ENCODE measurements at places on chromosomes 1 and 21. TPM values are rescaled to one million over a fixed set of nuclear protein-coding genes. Genes with fewer than 3 reads are reported as not detected.

GRCh38 chr1:225744745-225745144 is 32.9 kb upstream of the SRP9 start:
- no peak overlapping the region for H3K27ac ChIP-seq
- no peak overlapping the region for H3K4me3 ChIP-seq
- DNase-seq = no peak
- 0 out of 2 replicates have a peak, but pooled peaks cover under 1% of the 10 kb centered on the region for H3K4me1 ChIP-seq
- H3K27me3 ChIP-seq = no peaks in the 10 kb centered on the region

GRCh38 chr1:77430966-77431690 is 149.3 kb downstream of the AK5 start:
- no peak overlapping the region for H3K27ac ChIP-seq
- DNase-seq = no peak
- peaks cover 6% of the 10 kb centered on the region for H3K4me1 ChIP-seq
- no peaks in the 10 kb centered on the region for H3K27me3 ChIP-seq

- peak; percentile 59 for DNase-seq
- no peaks in the 10 kb centered on the region for H3K27me3 ChIP-seq
- H3K27ac ChIP-seq = no peak overlapping the region
- peaks cover 52% of the 10 kb centered on the region for H3K4me1 ChIP-seq
- H3K36me3 ChIP-seq = no peaks in the 10 kb centered on the region
- no peak overlapping the region for H3K4me3 ChIP-seq
These were observed 39.0 kb downstream of the FOXO6 start for GRCh38 chr1:41400225-41400624.

GRCh38 chr1:156162430-156163037 is 9.1 kb downstream of the SEMA4A start:
- H3K27me3 ChIP-seq = no peaks in the 10 kb centered on the region
- no peak overlapping the region for H3K4me3 ChIP-seq
- peaks cover 10% of the 10 kb centered on the region for H3K4me1 ChIP-seq
- no peak overlapping the region for H3K27ac ChIP-seq
- no peaks in the 10 kb centered on the region for H3K36me3 ChIP-seq

DNA sequence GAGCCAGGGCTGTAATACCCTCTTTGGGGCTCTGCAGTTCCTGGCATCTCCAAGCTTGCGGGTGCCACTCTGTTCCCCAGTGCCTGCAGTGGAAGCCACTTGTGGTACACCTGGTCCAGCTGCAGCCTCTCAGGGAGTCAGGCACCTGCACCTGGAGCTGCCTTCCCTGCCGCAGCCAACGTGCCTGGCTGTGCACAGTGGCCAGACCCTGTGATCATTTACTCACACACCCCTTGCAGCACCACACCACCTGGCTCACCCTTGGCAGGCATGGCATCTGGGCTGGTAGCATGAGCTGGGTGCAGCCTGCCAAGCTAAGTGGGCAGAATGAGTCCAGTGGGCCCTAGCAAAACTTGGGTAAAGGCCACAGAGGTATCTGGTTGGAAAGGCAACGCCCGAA is 51.1 kb upstream of the NTPCR start:
- no peaks in the 10 kb centered on the region for H3K4me1 ChIP-seq
- H3K27me3 ChIP-seq = no peaks in the 10 kb centered on the region
- H3K4me3 ChIP-seq = no peak overlapping the region
- H3K36me3 ChIP-seq = no peaks in the 10 kb centered on the region
- H3K27ac ChIP-seq = no peak overlapping the region

LCE6A gene
- not detected for total RNA-seq

MFAP2 gene
- 24.1 TPM for total RNA-seq

GRCh38 chr1:8004803-8005573 is 21.1 kb downstream of the ERRFI1 start:
- H3K27me3 ChIP-seq = no peaks in the 10 kb centered on the region
- H3K4me3 ChIP-seq = no peak overlapping the region
- peak overlapping the region; percentile 5 for H3K27ac ChIP-seq
- H3K4me1 ChIP-seq = peaks cover 16% of the 10 kb centered on the region
- peaks cover 21% of the 10 kb centered on the region for H3K36me3 ChIP-seq
- DNase-seq = peak; percentile 65

LRRC3 gene
- not detected for total RNA-seq

DNA sequence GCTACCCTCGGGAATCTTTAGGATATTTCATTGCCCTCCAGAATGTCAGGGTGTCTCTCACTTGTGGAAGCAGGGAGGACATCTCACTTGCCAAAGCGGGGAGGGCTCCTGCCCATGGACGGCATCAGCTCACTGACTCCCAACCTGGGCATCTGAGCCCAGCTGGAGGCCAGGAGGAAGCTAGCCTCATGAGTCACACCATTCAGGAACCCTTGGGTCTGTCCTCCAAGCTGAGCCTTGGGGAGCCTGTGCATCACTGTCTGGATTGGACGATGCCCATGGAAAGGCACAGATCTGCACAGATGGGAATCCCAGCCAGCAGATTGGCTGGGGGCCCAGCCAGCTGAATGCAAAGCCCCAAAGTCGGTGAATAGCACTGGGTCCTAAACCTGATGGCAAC is 25.2 kb downstream of the WNT3A start:
- H3K27me3 ChIP-seq = no peaks in the 10 kb centered on the region
- H3K4me1 ChIP-seq = no peaks in the 10 kb centered on the region
- no peak overlapping the region for H3K4me3 ChIP-seq
- no peak overlapping the region for H3K27ac ChIP-seq
- no peaks in the 10 kb centered on the region for H3K36me3 ChIP-seq

DNA sequence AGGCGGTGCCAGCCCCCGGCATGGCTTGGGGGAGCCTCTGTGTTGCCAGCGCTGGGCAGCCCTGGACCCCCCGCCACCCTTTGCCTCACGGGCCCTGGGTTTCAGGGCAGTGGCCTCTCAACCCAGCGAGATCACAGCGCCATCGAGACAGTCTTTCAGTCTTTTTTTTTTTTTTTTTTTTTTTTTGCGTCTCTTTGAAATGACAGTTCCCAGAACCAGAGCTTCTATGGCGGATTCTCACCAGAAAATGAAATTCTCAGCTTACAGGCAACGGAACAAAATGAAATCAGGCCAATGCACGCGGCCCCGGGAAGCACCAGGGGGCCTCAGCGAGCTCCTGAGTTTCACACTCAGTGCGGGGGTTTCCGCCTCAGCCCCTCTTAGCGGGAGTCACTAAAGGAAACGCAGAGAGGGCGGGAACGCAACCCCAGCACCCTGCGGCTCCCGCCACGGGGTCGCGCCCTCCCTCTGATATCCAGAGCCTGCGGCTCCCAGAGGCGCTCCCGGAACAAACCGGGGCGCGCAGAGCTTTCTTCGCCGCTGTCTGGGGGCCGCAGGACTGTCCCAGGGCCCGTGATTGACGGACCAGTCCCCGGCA is 8.0 kb upstream of the COL6A1 start:
- no peaks in the 10 kb centered on the region for H3K36me3 ChIP-seq
- peak overlapping the region; percentile 56 for H3K4me3 ChIP-seq
- peaks cover 28% of the 10 kb centered on the region for H3K4me1 ChIP-seq
- no peaks in the 10 kb centered on the region for H3K27me3 ChIP-seq

PODN gene
- 0.41 TPM for total RNA-seq

- peaks cover 44% of the 10 kb centered on the region for H3K4me1 ChIP-seq
- H3K4me3 ChIP-seq = no peak overlapping the region
- DNase-seq = no peak
- no peak overlapping the region for H3K27ac ChIP-seq
These were observed 8.8 kb downstream of the TMCC2 start for GRCh38 chr1:205236526-205236925.

DNA sequence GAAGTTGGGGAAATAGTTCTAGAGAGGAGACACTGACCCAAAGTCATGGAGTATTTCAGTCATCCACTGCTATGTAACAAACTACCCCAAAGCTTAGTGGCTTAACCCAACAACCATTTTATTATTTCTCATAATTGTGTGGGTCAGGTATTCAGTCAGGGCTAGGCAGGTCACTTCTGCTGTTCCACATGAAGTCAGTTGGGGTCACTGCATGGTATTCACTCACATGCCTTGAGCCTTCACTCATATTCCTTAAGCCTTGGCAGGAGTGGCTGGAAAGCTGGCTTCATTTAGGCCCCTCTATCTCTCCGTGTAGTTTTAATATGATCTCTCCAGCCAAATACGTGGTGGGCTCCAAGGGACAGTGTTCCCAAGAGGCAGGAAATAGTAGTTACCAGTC is 17.5 kb upstream of the RNF11 start:
- H3K4me1 ChIP-seq = 0 out of 2 replicates have a peak, but pooled peaks cover 3% of the 10 kb centered on the region
- H3K4me3 ChIP-seq = no peak overlapping the region
- H3K27ac ChIP-seq = no peak overlapping the region
- no peaks in the 10 kb centered on the region for H3K36me3 ChIP-seq

GRCh38 chr1:236027104-236027503 is 37.8 kb downstream of the NID1 start:
- no peaks in the 10 kb centered on the region for H3K27me3 ChIP-seq
- H3K36me3 ChIP-seq = no peaks in the 10 kb centered on the region
- H3K27ac ChIP-seq = no peak overlapping the region
- H3K4me1 ChIP-seq = peaks cover 19% of the 10 kb centered on the region

- H3K27ac ChIP-seq = no peak overlapping the region
- no peaks in the 10 kb centered on the region for H3K27me3 ChIP-seq
- DNase-seq = no peak
- H3K36me3 ChIP-seq = no peaks in the 10 kb centered on the region
- no peaks in the 10 kb centered on the region for H3K4me1 ChIP-seq
These were observed 204.4 kb upstream of the ADGRL2 start for GRCh38 chr1:81596341-81596740.

MSH4 gene
- 0.05 TPM for total RNA-seq

GCSAML gene
- total RNA-seq = not detected

MYOG gene
- total RNA-seq = 538 TPM

- H3K36me3 ChIP-seq = no peaks in the 10 kb centered on the region
- H3K4me3 ChIP-seq = no peak overlapping the region
- H3K4me1 ChIP-seq = peaks cover 25% of the 10 kb centered on the region
- H3K27me3 ChIP-seq = no peaks in the 10 kb centered on the region
- H3K27ac ChIP-seq = no peak overlapping the region
These were observed 22.9 kb upstream of the EPS8L3 start for GRCh38 chr1:109786531-109787021.

All from SJCRH30 (cell line).